ENCODE measurements at places on chromosomes 6 and 20. TPM values are rescaled to one million over a fixed set of nuclear protein-coding genes. Genes with fewer than 3 reads are reported as not detected.

CDH22 gene
- 4.4 TPM for total RNA-seq

PPIL1 gene
- 41.1 TPM for total RNA-seq

HSPA1B gene
- total RNA-seq: 232 TPM

EEF1A2 gene
- total RNA-seq: 797 TPM

GRCh38 chr6:139390447-139390846 lies 16.0 kb upstream of the CITED2 start:
- H3K27ac ChIP-seq: no peak overlapping the region
- H3K36me3 ChIP-seq: no peaks in the 10 kb centered on the region
- H3K27me3 ChIP-seq: no peaks in the 10 kb centered on the region
- H3K4me1 ChIP-seq: no peaks in the 10 kb centered on the region

- no peak for DNase-seq
- H3K36me3 ChIP-seq: no peaks in the 10 kb centered on the region
- H3K4me3 ChIP-seq: no peak overlapping the region
Observed at GRCh38 chr6:136532030-136532429, 18.2 kb downstream of the MAP7 start.

DNA sequence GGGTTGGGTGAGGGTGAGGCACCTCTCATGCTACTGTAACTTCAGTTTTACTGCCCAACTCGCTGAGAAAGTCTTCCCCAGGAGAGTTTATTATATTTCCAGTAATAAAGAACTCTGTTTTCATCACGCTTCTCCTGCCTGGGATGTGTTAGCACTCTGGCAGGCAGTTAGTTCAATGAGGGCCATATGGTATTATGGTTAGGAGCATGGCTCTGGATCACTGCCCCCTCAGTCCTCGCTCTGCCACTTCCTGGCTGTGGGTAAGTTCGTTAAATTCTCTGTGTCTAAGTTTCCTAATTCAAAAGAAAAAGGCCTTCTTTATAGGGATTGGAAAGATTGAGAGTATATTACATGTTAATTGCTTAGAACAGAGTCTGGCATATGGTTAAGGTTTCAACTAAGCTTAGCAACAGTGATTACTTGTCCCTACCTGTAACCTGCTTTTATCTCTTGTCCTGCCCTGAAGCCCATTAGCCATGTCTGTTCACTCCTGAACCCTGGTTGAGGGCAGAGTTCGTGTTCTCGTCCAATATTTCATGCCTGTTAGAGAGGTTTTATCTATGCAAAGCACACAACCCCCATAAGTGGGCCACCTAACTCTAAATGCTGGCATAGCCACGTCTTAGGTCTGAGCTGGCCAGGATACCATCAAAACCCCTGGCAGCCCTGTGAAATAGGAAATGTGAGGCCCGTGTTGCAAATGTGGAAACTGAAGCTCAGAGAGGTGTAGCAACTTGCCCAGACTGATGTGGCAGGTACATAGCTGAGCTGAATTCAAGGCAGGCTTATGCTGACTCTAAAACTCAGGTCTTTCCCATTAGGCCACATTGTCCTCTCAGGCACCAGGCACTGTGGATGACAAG lies 342.5 kb upstream of the JARID2 start:
- no peak for DNase-seq
- no peak overlapping the region for H3K4me3 ChIP-seq
- no peaks in the 10 kb centered on the region for H3K4me1 ChIP-seq
- no peaks in the 10 kb centered on the region for H3K27me3 ChIP-seq
- no peak overlapping the region for H3K27ac ChIP-seq

DNA sequence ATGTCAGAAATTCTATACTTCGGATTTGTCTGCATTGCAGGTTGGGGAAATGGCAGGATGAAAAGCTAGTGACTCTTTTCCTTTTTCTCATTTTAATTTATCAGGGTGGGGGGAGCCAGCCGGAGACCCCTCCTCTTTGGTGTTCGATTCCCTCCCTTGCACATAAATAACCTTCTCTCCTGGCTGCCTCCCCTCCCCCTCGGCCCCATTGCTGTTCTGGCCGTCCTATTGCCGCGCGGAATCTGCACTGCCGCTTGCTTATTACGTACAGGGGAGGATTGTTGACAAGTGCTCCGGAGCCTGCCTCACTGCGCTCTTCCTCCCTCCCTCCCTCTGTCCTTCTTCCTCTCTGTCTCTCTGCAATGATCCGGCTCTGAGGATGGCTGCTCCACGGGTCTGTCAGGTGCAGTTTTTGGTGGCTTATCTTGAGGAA lies 154.7 kb downstream of the JARID2 start:
- peak overlapping the region; percentile 49 for H3K4me3 ChIP-seq
- H3K4me1 ChIP-seq: peaks cover 66% of the 10 kb centered on the region
- peak overlapping the region; percentile 79 for H3K27ac ChIP-seq
- H3K36me3 ChIP-seq: no peaks in the 10 kb centered on the region

- H3K4me3 ChIP-seq: no peak overlapping the region
- H3K36me3 ChIP-seq: peaks cover 62% of the 10 kb centered on the region
- peak; percentile 63 for DNase-seq
- H3K4me1 ChIP-seq: no peaks in the 10 kb centered on the region
Observed at GRCh38 chr20:34922654-34923381, 32.8 kb downstream of the GSS start.

DNA sequence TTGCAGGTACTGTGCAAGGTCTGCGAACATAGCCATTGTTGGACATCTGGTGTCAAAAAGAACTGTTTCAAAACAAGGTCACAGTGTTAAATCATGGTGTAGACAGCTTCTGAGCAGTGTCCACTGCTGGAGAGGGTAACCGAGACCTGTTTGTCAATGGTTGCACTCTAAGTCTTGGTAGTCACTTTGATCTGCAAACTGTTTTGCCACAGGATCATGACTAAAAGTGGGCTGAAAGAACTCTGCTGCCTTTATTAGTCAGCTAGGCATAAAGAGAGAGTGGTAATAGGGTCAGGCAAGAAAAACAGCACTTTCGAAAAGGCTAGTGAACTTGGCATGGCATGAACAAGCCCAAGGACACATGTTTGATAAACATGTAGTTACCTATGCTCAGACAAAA lies 552.3 kb upstream of the CITED2 start:
- H3K36me3 ChIP-seq: no peaks in the 10 kb centered on the region
- H3K4me1 ChIP-seq: no peaks in the 10 kb centered on the region
- no peaks in the 10 kb centered on the region for H3K27me3 ChIP-seq
- no peak overlapping the region for H3K4me3 ChIP-seq
- no peak for DNase-seq

Data from right atrium auricular region (tissue), 2 donors.